ENCODE measurements at places on chromosomes 11 and 22.
A peak's percentile ranks its signal among the peaks of the same experiment; 100 is the strongest.

DNA sequence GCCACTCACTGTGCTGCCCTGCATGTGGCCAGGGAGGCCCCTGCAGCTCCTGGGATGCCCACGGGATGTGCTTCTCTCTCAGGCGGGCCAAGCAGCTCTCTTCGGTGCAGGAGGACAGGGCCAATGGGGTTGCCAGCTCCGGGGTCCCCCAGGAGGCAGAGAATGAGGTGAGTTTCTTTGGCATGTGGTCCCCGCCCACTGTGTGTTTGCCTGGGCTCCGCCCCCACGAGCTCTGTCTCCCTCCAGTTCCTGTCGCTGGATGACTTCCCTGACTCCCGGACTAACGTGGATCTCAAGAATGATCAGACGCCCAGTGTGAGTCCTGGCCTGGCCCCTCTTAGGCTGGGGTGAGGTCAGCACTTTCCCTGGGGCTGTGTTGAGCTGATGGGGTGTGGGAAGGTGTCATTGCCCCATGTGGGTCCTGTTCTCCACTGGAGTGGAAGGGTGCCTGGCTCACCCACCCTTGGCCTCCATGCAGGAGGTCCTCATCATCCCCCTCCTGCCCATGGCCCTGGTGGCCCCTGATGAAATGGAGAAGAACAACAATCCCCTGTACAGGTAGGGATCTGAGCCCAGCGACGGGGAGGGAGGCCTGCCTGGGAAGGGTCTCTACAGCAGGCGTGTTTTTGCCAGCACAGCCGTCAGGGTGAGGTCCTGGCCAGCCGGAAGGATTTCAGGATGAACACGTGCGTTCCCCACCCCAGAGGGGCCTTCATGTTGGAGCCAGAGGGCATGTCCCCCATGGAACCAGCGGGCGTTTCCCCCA, 7.7 kb downstream of the SCO2 start:
- no peak for DNase-seq

DNA sequence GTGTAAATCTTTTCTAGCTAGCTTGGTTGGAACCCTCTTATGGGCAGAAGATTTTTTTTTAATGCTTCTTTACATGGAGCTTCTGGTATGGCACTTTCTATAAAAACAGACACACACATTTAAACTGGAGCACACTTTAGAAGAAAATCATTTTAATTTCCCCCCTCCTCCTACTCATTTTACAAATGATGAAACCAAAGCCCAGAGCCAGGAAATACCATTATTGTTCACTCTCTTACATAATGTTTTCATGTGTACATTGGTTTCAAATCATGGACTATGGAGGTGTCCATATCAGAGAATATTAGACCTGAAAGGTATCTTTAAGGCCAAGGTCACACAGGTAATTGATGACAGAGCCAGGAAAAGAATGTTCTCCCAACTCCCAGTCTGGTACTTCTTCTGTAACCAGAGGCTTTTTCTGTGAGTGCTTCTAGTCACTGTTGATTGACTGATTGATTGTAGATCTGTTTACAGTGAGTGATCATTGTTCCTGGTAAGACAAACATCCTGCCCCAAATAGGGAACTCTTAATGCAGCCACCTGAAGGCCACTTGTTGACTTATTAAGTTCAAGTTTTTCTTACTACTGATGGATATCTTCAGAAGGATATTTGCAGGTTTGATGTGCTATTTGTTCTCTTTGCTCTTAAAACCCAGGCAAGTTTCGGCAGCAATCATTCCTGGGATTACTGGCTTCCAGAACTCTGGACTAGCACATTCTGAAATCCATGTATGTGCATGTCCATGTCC, 26.8 kb upstream of the ME3 start:
- no peak for DNase-seq

DNA sequence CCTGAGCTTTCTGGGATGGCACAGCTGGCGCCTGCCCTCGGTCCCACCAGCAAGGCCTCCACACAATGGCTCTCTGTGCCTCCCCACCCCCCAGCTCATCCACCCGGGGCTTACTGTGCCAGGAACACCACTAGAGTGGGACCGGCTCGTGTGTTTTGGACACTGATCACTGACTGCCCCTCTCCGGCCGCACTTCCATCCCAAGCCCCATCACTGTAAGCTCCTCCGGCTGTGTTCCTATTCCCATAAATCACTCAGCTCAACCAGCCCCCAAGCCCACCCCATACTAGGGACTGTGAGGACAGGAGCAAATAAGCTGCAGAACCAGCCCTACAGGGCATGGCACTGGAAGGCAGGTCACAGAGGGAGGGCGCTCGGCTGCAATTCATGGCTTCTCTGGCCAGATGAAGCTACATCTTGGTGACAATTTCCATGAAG, 7.3 kb downstream of the APBB1 start:
- DNase-seq, result no peak

DNA sequence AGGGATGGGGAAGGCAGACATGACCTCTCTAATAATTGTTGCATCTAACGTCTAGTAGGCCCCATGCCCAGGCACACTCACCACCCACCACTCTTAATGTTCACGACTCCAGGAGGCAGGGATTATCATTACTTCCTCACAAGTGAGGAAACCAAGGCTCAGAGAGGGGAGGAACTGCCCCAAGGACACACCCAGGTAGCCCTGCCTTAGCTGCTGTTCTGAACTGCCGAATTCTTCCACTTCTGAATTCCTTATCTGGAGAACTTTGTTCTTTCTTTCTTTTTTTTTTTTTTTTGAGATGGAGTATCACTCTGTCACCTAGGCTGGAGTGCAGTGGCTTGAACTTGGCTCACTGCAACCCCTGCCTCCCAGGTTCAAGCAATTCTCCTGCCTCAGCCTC, 16.7 kb downstream of the SLCO2B1 start:
- no peak for DNase-seq

DNA sequence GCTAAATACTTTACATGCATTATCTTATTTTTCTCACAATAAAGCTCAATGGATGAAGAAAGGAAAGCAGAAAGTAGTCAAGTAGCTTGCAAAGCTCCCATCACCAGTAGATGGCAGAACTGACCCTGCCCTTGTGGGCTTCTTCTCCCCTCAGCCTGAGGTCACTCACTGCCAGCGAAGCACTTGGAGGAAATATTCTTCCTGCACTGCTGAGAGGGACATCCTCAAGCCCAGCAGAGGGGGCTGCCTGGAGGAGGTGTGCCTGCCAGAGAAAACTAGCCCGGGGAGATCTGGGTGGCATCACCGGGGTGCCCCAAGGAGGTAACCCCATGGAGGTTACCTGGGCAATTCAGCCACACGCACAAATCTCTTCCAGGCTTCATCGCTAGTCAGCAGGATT, 6.6 kb downstream of the APOL4 start:
- DNase-seq, result peak; percentile 30

- DNase-seq, result no peak
Measured at GRCh38 chr11:111417766-111418435, 38.8 kb upstream of the POU2AF1 start.

- DNase-seq, result no peak
Measured at GRCh38 chr11:32983506-32983905, 32.2 kb upstream of the DEPDC7 start.

GRCh38 chr11:76658651-76659650, 11.6 kb downstream of the LRRC32 start:
- DNase-seq, result no peak

DNA sequence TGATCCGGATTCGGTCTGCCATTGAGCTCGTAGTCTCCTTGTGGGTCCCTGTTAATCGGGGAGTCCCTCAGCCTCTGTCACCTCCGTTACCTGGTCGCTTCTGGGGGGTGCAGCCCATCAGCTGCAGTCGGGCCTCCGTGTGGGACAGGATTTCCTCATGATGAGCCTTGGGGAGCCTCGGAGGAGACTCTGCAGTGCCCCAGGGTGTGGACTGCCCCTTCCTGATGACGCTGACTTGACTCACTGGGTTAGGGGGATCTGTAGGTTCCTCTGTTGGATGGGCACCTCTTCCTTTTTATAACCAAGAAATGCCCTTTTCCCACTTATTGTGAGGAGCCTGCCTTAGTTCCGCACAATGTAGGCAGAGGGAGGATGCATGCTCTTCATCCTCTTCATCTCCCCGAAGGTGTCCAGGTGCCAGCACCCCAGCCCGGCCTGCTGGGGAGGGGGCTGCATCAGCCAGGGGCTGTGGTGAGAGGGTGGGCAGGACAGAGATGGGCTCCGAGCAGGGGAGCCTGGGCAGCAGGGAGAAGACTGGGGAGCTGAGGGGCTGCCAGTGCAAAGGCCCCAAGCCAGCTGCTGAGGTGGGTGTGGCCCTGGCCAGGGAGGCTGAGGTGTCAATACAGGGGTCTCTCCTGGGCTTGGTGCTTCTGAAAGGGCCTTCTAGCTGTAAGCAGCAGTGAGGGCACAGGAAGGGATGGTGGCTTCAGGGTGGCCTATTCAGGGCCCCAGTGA, 13.5 kb upstream of the TTLL8 start:
- no peak for DNase-seq

DNA sequence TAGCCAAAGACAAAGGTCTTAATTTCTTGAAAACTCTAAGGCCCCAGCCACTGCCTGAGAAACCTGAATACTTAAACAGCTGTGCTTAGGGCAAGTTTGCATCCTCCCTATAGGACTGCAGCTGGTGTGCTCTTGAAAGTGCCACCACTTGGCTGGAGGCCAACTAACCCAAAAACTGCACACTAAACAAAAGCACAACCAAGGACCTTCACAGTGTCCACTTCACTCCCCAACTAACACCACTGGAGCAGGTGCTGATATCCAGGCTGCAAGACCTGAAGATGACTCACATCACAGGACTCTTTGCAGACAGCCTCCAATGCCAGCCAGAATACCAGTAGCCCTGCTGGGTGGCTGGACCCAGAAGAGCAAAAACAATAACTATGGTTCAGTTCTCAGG, 357.7 kb upstream of the ARHGAP42 start:
- DNase-seq, result no peak

Measured in 8988T (cell line).